WTC11 (cell line): ENCODE measurements at places on chromosomes 7 and 10. TPM values are rescaled to one million over a fixed set of nuclear protein-coding genes. Genes with fewer than 3 reads are reported as not detected.

The CEP55 gene
- total RNA-seq = 15.7 to 17.3 TPM (median 15.8 TPM) in 3 replicates

The MBLAC1 gene
- total RNA-seq = 3.0 to 3.5 TPM (median 3.0 TPM) in 3 replicates

The RPEL1 gene
- 0.09 TPM in 1 of 3 replicates, not detected in the others for total RNA-seq

The FRMPD2 gene
- 0.73 to 1.3 TPM (median 1.1 TPM) in 3 replicates for total RNA-seq

GRCh38 chr10:77899080-77899477 is 27.5 kb downstream of the DLG5 start:
- H3K4me3 ChIP-seq = no peak overlapping the region
- H3K27ac ChIP-seq = peak overlapping the region; percentile 91
- peaks cover 47% of the 10 kb centered on the region for H3K4me1 ChIP-seq
- no peak for DNase-seq

DNA sequence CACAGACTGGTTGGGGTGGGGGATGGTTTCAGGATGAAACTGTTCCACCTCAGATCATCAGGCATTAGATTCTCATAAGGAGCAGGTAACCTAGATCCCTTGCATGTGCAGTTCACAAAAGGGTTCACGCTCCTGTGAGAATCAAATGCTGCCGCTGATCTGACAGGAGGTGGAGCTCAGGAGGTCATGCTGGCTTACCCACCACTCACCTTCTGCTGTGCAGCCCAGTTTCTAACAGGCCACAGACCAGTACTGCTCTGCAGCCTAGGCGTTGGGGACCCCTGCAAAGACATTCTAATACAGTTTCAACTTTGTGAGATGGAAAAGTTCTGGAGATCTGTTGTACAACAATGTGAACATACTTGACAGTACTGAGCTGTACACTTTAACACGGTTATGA is 39.9 kb downstream of the STRA8 start:
- H3K27me3 ChIP-seq = no peaks in the 10 kb centered on the region; the same call in 1 of the 2 replicates
- no peaks in the 10 kb centered on the region for H3K36me3 ChIP-seq
- no peaks in the 10 kb centered on the region for H3K4me1 ChIP-seq
- no peak overlapping the region for H3K4me3 ChIP-seq
- DNase-seq = no peak
- no peak overlapping the region for H3K27ac ChIP-seq

DNA sequence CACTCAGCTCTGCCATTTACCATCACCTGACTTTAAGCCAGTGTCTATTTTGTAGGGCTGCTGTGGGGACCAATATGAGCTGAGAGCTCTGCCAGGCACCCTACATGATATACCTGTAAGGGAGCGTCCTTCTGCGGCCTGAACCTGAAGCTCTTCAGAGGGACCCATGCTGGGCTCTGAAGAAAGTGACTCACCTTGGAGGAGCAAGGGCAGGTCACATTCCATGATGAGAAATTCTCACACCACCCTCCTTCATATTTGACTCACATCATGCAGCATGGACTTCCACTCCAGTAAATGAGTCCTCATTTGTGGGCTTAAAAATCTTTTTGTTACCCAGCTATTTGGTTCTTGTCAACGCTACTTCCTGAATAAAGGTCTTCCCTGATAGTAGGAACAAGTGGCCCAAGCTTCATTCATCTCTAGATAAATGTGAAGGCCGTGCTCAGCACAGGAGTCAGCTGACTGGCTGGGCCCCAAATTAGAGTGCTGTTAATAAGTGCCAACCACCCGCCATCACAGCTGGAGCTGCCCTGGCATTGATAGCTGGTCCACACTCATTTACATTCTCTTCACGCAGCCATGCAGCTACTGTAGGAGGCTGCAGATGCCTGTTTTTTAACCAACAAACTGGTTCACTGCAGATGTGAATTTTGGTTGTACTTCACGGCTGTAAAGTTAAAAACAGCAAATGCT is 78.4 kb downstream of the RNF216 start:
- peaks cover 6% of the 10 kb centered on the region for H3K4me1 ChIP-seq
- H3K27ac ChIP-seq = no peak overlapping the region
- H3K36me3 ChIP-seq = peaks cover 5% of the 10 kb centered on the region; the same call in 1 of the 2 replicates

DNA sequence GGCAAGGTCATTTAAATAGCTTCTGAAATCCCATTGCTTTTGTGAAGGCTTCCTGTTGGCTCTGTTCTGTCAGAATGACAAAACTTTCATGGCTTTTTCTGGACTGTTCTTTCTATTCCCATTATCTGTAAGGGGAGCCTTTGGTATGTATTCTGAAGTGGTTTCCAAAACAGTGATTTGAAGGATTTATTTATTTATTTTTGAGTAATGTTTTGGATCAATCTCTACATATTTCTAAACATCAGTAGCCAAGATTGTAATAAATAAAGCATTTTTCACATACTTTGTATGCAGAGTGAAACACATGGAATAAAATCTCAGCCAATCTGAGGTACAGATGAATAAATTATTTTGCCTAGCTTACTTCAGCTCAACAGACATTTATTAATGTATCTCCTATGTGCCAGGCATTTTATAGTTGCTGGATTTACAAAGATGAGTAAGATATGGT is 121.1 kb downstream of the BBS9 start:
- no peaks in the 10 kb centered on the region for H3K27me3 ChIP-seq
- peaks cover 4% of the 10 kb centered on the region for H3K4me1 ChIP-seq
- no peaks in the 10 kb centered on the region; the same call in 1 of the 2 replicates for H3K36me3 ChIP-seq
- DNase-seq = no peak

DNA sequence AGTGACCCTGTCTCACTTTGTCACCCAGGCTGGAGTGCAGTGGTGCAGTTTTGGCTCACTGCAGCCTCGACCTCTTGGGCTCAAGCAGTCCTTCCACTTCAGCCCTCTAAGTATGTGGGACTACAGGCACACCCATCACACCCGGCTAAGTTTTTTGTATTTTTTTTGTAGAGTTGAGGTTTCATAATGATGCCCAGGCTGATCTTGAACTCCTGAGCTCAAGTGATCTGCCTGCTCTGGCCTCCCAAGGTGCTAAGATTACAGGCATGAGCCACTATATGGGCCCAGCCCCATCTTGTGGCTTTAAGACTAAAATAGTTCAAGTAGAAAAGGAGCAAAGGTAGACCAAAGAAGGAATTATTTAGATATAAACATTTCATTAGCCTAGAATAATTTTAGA is 65.5 kb downstream of the MLLT10 start:
- DNase-seq = no peak
- peaks cover 6% of the 10 kb centered on the region for H3K4me1 ChIP-seq
- H3K27me3 ChIP-seq = no peaks in the 10 kb centered on the region
- no peak overlapping the region for H3K4me3 ChIP-seq
- H3K36me3 ChIP-seq = no peaks in the 10 kb centered on the region

- peaks cover 29% of the 10 kb centered on the region for H3K27me3 ChIP-seq
- DNase-seq = no peak
- no peaks in the 10 kb centered on the region for H3K36me3 ChIP-seq
- H3K4me1 ChIP-seq = peaks cover 14% of the 10 kb centered on the region
- no peak overlapping the region for H3K27ac ChIP-seq
These were observed 221.4 kb downstream of the GATA3 start for GRCh38 chr10:8275911-8276310.

DNA sequence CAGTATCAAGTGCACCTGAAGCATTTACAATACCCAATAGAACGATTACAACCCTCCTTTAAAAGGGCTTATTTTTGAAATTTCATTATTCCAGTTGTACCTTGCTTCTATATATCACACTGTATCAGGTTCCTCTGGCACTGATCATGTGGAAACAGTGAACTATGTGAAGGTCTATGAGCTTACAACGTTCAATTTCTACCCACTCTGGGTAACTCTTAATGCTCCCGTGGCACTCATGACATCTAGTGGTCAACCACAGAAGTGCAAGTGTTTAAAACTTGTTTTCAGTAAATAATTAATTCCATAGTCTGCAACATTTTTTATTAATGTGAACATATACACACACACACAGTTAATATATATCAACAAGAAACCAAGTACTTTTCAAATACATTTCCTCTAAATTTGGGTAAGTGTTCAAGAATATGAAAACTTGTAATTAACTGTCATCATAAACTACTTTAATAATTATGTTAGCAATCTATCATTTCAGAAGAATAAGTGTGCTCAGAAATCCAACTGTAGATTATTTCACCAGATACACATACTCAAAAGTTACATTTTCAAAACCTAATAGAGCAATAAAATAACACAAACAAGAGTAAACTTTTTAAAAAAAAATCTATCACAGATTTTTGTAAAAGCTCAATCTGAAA is 61.0 kb downstream of the MPP7 start:
- H3K27ac ChIP-seq = no peak overlapping the region
- no peak overlapping the region for H3K4me3 ChIP-seq
- H3K36me3 ChIP-seq = no peaks in the 10 kb centered on the region

DNA sequence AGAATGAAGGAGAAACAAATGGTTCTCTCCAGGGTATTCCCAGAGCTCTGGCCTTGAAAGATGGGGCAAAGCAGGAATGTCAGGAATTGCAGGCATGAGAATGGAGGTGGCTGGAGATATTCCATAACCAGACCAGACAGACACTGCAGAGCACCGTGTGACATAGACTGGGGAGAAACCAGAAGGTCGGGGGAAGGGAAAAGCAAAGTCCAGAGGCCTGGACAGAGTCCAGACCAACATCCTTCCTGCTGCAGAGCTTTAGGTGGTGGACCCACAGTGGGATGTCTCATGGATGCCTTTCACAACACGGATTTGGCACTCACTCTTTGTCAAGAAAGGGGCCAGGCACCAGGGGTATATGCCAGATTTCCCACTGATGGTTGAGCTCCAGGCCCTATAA is 177.2 kb upstream of the INHBA start:
- peaks cover 3% of the 10 kb centered on the region; the same call in 1 of the 2 replicates for H3K27me3 ChIP-seq
- H3K4me1 ChIP-seq = peaks cover 16% of the 10 kb centered on the region
- DNase-seq = no peak

DNA sequence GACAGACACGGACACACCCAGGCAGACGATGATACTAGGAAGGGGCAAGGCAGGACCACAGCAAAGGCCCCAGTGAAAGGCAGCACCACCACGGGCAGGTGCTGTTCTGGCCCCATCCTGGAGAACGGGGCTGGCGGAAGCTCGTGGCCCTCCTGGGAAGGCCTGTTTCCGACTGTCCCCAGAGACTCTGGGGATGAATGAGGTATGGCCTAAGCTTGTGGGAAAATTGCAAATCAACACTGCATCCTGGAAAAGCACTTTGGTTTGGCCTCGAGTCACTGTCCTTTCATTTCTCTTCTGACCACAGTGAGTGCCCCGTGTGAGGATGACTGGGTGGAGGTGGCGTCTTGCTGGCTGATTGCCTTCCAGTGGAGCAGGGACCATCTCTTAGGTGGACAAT is 81.6 kb upstream of the ANLN start:
- no peak for DNase-seq
- no peak overlapping the region for H3K27ac ChIP-seq
- no peak overlapping the region for H3K4me3 ChIP-seq
- no peaks in the 10 kb centered on the region for H3K36me3 ChIP-seq
- peaks cover 19% of the 10 kb centered on the region for H3K4me1 ChIP-seq

DNA sequence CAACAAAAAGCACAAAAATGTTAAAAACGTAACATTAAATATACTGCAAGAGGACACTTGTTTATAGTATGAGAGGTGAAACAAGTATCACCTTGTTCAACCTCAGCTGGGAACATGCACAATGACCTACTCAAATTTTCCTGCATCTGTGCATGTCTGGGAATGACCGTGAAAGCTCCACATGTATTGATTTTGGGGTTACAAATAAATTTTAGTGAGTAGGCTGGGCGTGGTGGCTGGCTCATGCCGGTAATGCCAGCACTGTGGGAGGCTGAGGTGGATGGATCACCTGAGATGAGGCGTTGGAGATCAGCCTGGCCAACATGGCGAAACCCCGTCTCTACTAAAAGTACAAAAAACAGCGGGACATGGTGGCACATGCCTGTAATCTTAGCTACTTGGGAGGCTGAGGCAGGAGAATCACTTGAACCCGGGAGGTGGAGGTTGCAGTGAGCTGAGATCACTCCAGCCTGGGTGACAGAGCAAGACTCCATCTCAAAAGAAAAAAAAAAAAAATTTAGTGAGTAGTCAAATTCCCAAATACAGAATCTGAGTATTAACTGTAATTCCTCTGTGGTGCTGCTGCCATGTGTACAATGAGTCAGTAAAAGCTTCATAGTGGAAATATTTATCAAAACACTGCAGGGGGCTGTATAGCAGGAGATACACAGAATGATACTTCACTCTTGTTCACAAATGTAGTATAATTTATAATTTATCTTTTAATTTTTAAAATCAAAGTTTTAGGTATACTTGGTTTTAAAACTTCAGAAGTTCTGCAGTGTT is 41.1 kb downstream of the SUGCT start:
- peaks cover 7% of the 10 kb centered on the region for H3K4me1 ChIP-seq
- H3K4me3 ChIP-seq = no peak overlapping the region
- no peaks in the 10 kb centered on the region for H3K36me3 ChIP-seq

- H3K27me3 ChIP-seq = no peaks in the 10 kb centered on the region
- H3K4me3 ChIP-seq = peak overlapping the region; percentile 37
- no peaks in the 10 kb centered on the region for H3K36me3 ChIP-seq
- H3K4me1 ChIP-seq = peaks cover 48% of the 10 kb centered on the region
- H3K27ac ChIP-seq = peak overlapping the region; percentile 96
These were observed 4.8 kb upstream of the ADD3 start for GRCh38 chr10:110002801-110003523.
